ENCODE measurements at places on chromosomes 3 and 15.

GRCh38 chr3:151382671-151383070 lies 1.9 kb downstream of the P2RY12 start:
- no peak for DNase-seq

DNA sequence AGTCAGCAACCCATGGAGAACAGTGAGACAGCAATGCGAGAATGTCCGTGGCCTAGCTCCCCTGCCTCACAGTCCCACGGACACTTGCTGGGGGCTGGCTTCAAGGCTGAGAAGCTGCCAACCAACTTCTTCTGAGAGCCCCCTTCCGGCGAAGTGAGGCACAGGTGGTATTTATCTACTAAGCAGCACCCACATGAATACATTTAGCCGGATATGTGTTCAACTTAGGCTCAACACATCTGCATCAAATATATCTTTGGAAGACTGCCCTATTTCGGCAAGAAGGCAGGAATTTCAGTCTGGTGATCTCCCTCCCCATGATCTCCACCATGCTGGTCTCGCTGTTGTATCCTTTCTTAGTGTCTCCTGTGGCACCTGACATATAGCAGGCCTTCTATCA lies 340.9 kb upstream of the NR2E3 start:
- DNase-seq: no peak

- no peak for DNase-seq
Measured at GRCh38 chr3:188881954-188882641, 289.7 kb upstream of the TPRG1 start.

DNA sequence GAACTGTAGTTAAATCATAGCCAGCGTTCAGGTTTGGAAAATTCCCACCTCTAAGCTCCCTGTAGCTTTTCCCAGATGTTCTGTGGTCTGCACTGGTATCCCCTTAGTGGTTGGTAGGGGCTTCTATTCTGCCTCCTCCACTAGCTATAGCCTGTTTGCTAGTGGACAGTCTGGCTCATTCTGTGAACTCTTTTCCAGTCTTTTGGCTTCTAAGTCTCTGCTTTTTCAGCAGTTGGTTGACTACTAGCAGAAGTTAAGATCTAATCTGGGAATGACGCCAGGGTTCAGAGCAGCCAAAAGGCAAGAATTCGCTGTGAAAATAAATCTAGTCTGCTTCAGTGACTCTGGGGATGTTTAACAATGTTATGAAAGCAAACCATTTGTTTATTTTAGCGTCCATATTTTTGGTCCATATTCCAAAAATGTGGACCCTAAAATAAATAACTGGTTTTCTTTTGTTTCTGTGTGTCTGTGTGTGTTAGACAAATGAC lies 73.7 kb upstream of the WDR72 start:
- no peak for DNase-seq

- no peak for DNase-seq
Measured at GRCh38 chr15:79965846-79966630, 5.0 kb downstream of the BCL2A1 start.

- DNase-seq: no peak
Measured at GRCh38 chr3:123421353-123422174, 27.3 kb downstream of the ADCY5 start.

- no peak for DNase-seq
Measured at GRCh38 chr15:59074607-59075006, 30.3 kb upstream of the CCNB2 start.

DNA sequence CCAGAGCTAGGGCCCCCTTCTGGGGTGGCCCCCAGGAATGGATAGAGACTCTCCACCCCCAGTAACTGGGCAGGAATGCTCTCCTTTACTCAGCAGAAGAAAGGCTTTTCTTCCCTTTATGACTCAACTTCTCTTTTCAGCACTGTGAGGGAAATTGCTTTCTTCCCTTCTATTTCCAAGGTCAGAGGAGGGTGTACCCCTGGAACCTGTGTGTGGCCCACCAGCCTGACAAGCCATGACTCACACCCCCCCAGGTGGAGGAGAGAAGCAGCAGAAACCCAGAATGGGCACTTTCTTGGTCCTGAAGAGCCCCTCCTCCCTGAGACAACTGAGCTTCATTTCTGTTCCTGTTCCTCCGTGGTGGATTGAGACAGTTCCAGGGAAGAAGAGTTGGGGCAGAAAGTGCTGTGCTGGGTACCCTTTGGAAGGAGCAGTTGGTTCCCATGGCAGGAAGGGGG lies 2.7 kb upstream of the ANKRD63 start:
- no peak for DNase-seq

- no peak for DNase-seq
Measured at GRCh38 chr15:80061582-80061981, 2.1 kb downstream of the ZFAND6 start.

- DNase-seq: no peak
Measured at GRCh38 chr15:66729331-66729951, 27.4 kb downstream of the SMAD6 start.

GRCh38 chr3:44252332-44252959 lies 10.8 kb downstream of the TOPAZ1 start:
- no peak for DNase-seq

DNA sequence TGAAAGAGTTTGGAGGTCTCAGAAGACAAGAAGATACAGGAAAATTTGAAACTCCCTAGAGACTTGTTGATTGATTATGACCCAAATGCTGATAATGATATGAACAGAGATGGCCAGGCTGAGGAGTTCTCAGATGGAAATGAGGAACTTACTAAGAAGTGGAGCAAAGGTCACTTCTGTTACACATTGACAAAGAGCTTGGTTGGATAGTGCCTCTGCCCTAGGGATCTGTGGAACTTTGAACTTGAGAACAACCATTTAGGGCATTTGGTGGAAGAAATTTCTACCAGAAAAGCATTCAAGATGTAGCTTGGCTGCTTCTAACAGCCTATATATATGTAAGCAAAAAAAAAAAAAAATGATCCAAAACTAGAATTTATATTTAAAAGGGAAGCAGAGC lies 48.9 kb upstream of the NAALADL2 start:
- DNase-seq: no peak

Measured in esophagus muscularis mucosa (tissue), 4 donors.